ENCODE measurements at places on chromosomes 1 and 21.

- no peak for DNase-seq
Observed at GRCh38 chr1:213179784-213180183, 128.7 kb downstream of the RPS6KC1 start.

DNA sequence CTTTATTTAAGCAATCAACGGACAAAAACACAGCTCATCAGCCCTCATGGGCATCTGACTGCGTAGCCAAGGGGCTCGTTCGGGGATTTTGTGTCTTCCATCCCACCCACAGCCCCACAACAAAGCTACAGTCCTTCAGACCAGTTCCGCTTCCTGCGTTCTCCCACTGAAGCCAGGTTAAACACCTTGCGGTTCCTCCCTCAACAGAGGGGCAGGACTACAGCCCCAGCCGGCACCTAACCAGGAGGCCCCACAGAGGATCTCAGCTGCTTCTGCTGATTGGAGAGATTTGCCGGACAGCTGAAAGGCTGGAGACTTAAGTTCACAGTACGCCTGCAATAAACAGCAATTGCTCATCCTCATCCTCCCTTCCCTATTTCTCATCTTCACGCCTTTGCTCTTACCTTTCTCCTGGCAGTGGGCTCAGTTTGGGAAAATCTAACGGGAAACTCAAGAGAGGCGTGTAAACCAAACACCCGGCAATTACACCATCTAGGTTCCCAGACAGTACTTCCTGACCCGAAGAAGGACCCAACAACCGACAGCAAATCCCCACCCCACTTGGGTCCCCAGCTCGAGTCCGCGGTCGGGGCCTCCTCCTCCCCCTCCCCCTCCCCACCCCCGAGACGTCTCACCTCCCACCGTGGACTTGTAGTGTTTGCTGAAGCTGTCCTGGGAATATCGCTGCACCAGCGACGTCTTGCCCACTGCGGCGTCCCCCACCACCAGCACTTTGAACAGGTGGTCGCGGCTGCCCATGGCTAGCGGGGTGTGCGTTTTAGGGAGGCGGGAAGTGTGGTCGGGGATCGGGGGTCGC is 876 bp downstream of the RAB29 start:
- DNase-seq, result no peak

DNA sequence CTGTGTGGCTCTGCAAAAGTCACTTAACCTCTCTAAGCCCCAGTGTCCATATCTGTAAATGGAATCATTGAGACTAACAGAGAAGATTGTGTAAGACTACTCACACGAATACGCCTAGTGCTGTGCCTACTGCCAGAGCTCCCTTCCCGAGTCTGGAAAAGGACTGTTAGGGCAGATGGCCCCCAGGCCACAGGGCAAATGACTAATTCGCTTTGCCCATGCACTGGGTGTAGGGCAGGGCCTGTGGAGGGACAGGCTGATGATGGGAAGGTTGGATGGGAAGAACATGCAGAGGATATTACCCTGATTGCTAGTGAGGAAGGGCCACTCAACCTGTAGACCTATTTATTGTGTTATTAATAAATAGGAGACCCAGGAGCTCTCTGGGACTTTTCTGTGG is 4.2 kb upstream of the GPR61 start:
- no peak for DNase-seq

GRCh38 chr1:50110656-50111055 is 1.9 kb downstream of the ELAVL4 start:
- DNase-seq, result peak; percentile 92

DNA sequence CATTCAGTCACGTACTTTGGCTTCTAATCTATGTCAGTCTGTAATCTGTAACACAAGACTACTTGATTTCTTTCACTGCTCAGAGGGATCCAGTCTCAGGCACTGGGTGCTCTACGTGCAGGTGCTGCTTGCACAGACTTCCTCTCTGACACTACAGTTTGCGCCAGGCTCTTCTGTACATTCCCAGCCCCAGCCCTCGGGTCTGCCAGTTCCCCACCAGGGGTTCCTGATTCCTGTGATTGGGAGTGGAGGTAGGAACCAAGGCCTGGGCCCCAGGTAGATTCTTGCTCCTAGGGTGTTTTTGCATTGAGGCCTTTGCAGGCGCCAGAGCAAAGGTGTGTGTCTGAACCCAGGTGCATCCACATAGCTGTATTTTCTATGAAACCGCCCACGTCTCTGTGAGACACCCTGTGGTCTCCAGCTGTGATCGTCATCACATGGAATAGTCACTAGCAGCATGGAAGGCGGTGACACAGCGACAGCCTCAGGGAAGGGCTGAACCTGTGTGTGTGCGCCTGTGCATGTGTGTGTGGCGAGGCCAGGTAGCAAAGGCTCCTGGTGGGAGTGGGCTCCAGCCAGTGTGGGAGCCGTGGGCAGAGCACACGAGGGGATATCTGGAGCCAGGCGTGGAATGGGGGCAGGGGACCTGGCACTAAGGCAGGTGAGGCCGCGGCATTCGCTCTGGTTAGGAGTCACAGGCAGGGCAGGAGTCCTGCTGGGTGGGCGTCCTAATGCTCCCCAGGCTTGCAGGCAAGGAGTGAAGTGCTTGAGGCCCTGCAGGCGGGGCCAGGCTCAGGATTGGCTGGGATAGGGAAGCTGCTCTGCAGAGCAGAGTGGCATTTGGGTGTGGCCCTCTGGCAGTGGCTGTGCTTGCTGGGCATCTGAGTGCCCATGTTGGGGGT is 5.2 kb downstream of the GJC2 start:
- peak; percentile 54 for DNase-seq

GRCh38 chr1:30043256-30043655 is 680.1 kb downstream of the MATN1 start:
- DNase-seq, result no peak

GRCh38 chr1:173176246-173176645 is 30.9 kb downstream of the TNFSF4 start:
- no peak for DNase-seq

All from NCI-H1417 treated with DMSO at 0.1 percent for 48 hours (cell line).